ENCODE measurements at places on chromosomes 3 and 15. TPM values are rescaled to one million over a fixed set of nuclear protein-coding genes. Genes with fewer than 3 reads are reported as not detected.

BOC gene
- not detected for polyA plus RNA-seq

GRAMD1C gene
- polyA plus RNA-seq: 0.37 TPM

ANKRD63 gene
- not detected for polyA plus RNA-seq

MORC1 gene
- polyA plus RNA-seq: not detected

DNA sequence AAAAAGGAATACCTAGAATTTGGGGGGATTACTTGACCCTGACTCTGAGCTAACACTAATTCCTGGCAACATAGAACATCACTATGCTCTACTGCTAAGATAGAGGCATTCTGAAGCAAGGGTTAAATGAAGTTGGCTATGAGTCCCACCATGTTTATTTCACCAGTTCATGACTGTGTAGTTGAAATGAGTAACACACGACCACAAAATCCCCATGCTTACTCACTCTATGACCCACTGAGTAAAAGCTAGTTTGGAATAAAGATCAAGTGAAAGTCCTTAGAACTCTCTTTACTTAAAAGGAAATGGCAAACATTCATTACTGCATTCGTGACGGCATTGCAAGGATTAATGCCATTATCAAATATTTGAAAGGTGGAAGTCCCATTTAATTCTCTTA, 47.4 kb downstream of the MRPL46 start:
- H3K4me1 ChIP-seq: no peaks in the 10 kb centered on the region
- no peaks in the 10 kb centered on the region for H3K36me3 ChIP-seq
- no peak overlapping the region for H3K4me3 ChIP-seq
- DNase-seq: no peak
- H3K27me3 ChIP-seq: peaks cover 13% of the 10 kb centered on the region

DNA sequence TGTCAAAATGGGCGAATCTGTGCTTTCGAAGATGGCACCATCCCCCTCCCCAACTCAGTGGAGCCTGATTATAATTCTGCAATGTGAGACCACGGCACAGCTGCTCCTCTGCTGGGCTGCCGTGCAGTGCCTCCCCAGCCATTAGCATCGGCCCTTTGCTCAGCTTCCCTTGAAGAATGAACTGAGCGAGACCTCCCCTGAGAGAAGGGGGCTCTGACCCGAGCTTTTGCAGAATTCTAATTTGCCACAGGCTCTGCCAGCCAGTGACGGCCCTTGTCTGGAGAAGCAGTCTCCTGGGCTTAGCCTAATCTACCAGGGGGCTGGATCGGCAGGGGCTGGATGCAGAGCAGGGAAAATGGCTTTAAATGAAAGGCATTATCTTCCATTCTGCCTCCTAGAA, 57.2 kb downstream of the GLDN start:
- H3K36me3 ChIP-seq: no peaks in the 10 kb centered on the region
- peaks cover 2% of the 10 kb centered on the region for H3K27me3 ChIP-seq
- H3K4me3 ChIP-seq: no peak overlapping the region

DNA sequence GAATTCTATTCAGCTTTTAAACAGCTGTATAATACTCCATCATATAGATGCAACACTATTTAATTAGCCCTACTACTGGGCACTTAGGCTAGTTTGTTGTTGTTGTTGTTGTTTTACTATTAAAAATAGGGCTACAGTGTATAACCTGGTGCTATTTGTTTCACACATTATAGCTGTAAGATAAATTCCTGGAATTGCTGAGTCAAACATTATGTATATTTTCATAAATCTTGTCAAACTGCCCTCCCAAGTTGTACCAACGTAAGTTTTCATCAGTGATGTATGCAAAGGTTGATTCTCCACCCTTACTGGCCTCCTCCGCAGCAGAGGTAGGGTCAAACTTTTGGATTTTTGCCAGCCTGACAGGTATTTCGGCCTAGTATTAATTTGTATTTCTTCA, 3.8 kb upstream of the CEMIP start:
- H3K27ac ChIP-seq: no peak overlapping the region
- no peaks in the 10 kb centered on the region for H3K36me3 ChIP-seq
- H3K27me3 ChIP-seq: peaks cover 26% of the 10 kb centered on the region
- H3K4me1 ChIP-seq: peaks cover 7% of the 10 kb centered on the region
- H3K4me3 ChIP-seq: no peak overlapping the region
- DNase-seq: no peak

DNA sequence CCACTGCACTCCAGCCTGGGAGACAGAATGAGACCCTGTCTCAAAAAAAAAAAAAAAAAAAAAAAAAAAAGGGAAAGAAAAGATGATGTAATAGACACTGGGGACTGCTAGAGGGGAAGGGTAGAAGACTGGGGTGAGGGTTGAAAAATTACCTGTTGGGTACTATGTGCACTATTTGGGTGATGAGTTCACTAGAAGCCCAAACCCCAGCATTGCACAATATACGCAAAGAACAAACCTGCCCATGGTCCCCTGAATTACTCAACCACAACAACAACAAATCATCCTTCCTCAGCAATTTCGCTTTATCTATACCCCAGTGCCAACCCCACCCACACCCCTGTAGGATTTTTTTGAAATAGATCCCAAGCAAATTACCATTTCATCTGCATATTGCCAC, 13.5 kb downstream of the NIPA1 start:
- peaks cover 35% of the 10 kb centered on the region for H3K4me1 ChIP-seq
- no peak for DNase-seq
- H3K27ac ChIP-seq: no peak overlapping the region
- H3K36me3 ChIP-seq: no peaks in the 10 kb centered on the region
- no peaks in the 10 kb centered on the region for H3K27me3 ChIP-seq

DNA sequence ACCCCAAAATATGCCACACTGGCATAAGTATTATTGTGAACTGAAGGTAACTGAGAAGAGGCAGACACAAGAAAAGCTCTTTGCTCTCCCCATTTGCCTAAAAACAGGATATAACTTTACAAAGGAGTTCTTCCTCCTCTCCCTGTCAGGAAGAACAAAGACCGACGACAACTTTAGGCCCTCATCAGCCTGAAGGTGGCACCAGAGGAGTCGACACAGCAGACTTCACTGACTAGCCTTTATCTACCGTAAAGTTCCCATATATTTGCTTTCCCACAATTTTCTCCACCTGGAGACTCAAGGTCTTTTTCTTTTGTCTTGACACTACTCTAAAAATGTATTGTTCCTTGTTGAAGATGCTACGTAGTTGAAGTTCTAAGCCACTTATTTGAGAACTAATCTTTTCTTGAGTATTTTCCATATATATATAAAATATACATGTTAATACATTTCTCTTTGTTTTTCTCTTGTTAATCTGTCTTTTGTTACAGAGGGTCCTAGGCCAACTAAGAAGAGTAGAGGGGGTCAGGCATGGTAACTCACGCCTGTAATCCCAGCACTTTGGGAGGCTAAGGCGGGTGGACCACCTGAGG, 16.2 kb upstream of the XIRP1 start:
- no peak overlapping the region for H3K27ac ChIP-seq
- no peak for DNase-seq
- H3K4me3 ChIP-seq: no peak overlapping the region
- H3K4me1 ChIP-seq: peaks cover 10% of the 10 kb centered on the region
- H3K27me3 ChIP-seq: peaks cover 4% of the 10 kb centered on the region

DNA sequence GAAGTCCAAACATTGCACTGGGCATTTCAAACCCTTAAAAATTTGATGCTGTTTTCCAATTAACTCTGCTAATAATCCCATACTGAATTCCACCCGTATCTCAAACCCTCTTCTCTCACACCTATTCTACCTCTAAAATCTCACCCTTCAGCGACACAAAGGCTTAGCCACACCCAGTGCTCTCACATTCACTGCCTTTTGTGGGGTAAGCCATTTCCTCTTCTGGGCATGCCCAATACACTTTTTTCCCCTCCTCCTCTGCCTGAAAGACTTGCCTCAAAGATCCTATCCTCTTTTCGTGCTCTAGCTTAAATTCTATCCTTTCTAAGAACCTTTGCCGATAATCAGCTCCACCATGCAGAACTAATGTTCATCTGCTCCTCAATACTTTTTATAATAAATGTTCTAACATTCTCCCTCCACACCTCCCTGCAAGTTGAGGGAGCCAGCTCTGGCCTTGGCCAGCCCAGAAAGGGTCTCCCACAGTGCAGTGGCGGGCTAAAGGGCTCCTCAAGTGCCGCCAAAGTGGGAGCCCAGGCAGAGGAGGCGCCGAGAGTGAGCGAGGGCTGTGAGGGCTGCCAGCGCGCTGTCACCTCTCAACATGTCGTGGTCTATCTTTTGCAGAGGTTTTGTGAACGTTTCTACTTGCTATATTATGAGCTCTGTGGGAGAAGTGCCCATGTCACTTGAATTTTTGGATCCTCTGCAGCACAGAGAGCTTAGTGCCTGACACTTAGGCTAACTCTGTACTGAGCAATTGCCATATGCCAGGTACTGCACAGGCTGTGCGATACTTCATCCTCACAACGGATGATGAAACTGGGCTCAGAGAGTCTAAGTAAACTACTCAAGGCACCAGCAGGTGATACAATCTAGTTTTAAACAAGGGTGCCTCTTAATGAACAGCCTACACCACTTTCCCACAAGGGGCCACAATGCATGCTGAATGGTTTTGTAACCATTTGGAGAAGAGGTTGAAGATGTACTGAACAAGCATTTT, 53.6 kb upstream of the BCL6 start:
- no peaks in the 10 kb centered on the region for H3K36me3 ChIP-seq
- peaks cover 25% of the 10 kb centered on the region for H3K4me1 ChIP-seq
- peak overlapping the region; percentile 56 for H3K4me3 ChIP-seq
- peak; percentile 27 for DNase-seq
- H3K27me3 ChIP-seq: no peaks in the 10 kb centered on the region
- H3K27ac ChIP-seq: peak overlapping the region; percentile 35

All from naive thymus-derived CD8-positive, alpha-beta T cell (primary cell).